CD4-positive, alpha-beta T cell (primary cell): ENCODE measurements at places on chromosomes 5 and 9. TPM values are rescaled to one million over a fixed set of nuclear protein-coding genes. Genes with fewer than 3 reads are reported as not detected.

GRCh38 chr9:137882506-137882821 lies 4.9 kb downstream of the CACNA1B start:
- no peaks in the 10 kb centered on the region for H3K36me3 ChIP-seq
- no peak for DNase-seq
- H3K4me3 ChIP-seq, result no peak overlapping the region
- peaks cover 6% of the 10 kb centered on the region for H3K27me3 ChIP-seq
- no peak overlapping the region for H3K27ac ChIP-seq

DNA sequence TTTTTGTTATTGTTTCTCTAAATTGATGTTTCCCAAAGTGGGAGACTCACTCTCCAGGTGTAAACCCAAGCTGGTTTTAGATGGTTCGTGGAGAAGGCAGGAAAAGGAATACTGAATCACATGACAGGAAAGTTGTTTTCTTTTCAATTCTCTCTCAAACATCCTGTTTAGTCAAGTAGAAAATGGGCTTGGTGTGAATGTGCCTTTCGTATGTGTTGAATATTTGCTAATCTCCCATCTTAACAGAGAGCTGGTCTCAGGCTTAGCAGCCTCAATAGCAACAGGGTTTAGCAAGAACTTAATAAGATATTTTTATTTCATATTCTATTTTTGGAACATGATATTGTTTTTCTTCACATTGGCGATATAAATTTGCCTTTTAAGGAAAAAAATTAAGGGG lies 119.7 kb downstream of the INSYN2B start:
- H3K27me3 ChIP-seq, result no peaks in the 10 kb centered on the region
- H3K36me3 ChIP-seq, result peaks cover 24% of the 10 kb centered on the region
- H3K4me3 ChIP-seq, result no peak overlapping the region
- no peak overlapping the region for H3K27ac ChIP-seq
- no peaks in the 10 kb centered on the region for H3K4me1 ChIP-seq
- DNase-seq, result no peak

GRCh38 chr9:34256104-34256503 lies 73.0 kb downstream of the KIF24 start:
- DNase-seq, result no peak
- no peaks in the 10 kb centered on the region for H3K27me3 ChIP-seq
- H3K27ac ChIP-seq, result no peak overlapping the region
- peaks cover 26% of the 10 kb centered on the region for H3K36me3 ChIP-seq

- H3K36me3 ChIP-seq, result no peaks in the 10 kb centered on the region
- H3K4me3 ChIP-seq, result no peak overlapping the region
- H3K4me1 ChIP-seq, result peaks cover 28% of the 10 kb centered on the region
- H3K27me3 ChIP-seq, result no peaks in the 10 kb centered on the region
- no peak overlapping the region for H3K27ac ChIP-seq
- DNase-seq, result no peak
These were observed 164.2 kb downstream of the AUH start for GRCh38 chr9:91197232-91198181.

Gene CLIC3
- total RNA-seq, result 2.1 TPM

Gene LCN15
- not detected for total RNA-seq

Gene CDH18
- not detected for total RNA-seq

Gene PCDHA1
- total RNA-seq, result not detected
